Substantia nigra (tissue), 51 donors: ENCODE measurements at places on chromosomes 1 and 21.

DNA sequence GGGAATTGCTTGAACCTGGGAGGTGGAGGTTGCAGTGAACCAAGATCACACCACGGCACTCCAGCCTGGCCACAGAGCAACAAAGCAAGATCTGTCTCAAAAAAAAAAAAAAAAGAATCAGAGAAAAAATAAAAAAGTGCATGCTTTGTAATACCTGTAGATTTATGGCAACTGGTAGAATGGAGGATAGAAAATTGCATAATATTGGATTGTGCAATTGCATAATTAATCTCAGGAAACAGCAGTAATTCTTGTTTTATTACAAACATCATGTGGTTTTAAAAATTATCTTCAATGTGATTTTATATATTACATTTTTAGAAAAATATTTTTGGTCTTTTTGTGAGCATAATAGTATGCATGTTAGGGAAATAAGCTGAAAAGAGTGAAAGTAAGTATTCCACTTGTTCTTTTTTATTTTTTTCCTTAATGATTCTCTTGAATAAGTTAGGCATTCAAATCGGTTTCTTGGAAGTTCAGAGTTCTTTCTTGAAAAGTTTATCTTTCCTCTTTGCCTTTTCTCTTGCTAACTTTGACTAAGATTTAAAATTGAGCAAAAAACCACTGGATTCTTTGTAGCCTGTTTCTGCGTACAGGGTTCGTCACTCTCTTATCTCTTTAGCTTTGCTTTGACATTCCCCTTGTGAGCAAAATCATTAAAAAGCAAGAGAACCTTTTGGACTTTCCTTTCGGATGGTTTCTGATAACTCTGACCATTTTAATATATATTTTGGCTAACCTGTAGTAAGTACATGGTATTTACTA, 127.5 kb upstream of the ADAMTS5 start:
- DNase-seq: no peak

GRCh38 chr1:88472714-88473113, 211.4 kb upstream of the PKN2 start:
- no peak for DNase-seq

GRCh38 chr1:81549588-81550127, 251.1 kb upstream of the ADGRL2 start:
- DNase-seq: no peak

DNA sequence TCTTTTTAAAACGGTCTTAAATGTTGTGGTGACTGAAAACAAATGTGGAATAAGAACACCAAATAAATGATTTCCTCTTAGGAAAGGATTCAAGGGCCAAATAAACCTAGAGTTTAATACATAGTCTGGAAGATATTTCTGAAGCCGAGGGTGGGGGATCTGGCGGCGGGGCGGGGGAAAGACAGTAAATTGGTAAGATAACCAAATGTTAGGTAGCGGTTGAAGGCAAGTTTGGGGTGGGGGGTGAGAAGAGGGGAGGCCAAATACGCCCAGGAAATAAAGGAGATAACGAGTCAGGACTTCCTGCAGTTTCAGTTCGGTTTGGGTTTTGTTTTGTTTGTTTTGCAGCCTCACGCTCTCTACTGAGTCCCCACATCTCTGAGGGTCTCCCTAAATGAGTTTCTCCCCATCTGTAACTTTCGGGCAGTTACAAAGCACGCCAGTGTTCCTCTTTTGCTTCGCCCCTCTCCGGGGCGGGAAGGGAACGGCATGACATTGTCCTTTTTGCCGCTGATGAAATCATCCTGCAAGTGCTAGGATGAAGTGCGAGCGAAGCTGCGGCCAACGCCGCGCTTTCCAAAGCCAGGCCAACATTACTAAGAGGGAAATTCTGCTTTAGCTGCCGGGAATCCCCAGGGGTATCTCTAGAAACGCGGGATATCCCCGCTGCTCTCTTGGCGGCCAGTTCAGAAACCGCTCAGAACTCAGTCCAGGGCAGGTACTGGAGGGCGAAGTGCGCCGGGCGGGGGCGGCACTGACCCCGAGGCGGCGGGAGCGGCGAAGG, 844 bp downstream of the NIBAN1 start:
- DNase-seq: no peak

DNA sequence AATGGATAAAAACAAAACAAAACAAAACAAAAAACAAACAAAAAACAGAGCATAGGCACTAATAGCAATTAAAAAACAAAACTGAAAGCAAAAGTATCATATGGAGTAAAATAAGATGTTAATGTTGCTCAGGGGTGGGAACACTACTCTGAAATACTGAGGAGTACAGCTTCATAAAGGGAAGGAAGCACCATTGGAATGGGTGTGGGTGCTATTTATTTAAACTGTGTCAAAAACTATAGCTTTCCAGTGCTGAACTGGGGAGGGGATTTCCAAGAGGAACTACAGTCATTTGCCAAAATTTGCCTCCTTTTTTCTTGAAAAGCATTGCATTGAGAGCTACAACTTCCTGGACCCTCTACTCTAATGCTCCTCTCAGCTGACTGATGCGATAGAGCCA, 40.0 kb downstream of the SPTA1 start:
- no peak for DNase-seq

GRCh38 chr1:235060607-235061470, 67.8 kb downstream of the TOMM20 start:
- no peak for DNase-seq

DNA sequence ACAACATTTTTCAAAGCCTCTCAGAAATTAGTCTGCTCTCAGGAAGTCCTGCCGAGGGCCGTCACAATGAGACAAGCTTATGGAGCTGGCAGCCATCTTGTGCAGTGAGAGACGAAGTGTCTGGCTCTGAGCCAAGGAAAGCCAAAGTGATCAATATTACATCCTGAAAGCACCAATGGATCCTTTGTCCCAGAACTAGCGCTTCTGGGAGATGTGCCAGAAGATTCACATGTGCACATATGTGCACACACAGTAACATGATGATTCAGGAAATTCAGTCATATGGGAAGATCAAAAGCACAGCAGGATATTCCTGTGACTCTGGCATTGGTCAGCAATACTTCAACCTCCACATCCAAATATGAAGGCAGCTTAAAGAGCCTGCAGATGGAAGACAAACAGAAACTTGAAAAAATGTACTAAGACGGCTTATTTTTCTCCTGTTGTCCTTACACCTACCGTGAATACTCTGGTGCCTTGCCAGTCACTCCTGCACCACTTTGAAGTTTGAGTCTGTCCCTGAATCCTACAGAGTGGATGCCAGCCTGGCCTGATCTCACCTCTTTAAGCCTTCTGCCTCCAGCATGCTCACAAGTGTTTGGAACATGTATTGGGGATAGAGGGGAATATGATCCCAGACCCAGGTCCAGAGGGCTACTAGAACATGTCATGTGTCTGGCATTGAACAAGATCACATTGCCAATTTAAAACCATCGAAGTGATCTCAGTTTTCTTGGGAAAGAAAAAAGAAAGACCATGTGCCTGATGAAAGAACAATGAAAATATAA, 44.5 kb upstream of the PRRX1 start:
- DNase-seq: no peak

DNA sequence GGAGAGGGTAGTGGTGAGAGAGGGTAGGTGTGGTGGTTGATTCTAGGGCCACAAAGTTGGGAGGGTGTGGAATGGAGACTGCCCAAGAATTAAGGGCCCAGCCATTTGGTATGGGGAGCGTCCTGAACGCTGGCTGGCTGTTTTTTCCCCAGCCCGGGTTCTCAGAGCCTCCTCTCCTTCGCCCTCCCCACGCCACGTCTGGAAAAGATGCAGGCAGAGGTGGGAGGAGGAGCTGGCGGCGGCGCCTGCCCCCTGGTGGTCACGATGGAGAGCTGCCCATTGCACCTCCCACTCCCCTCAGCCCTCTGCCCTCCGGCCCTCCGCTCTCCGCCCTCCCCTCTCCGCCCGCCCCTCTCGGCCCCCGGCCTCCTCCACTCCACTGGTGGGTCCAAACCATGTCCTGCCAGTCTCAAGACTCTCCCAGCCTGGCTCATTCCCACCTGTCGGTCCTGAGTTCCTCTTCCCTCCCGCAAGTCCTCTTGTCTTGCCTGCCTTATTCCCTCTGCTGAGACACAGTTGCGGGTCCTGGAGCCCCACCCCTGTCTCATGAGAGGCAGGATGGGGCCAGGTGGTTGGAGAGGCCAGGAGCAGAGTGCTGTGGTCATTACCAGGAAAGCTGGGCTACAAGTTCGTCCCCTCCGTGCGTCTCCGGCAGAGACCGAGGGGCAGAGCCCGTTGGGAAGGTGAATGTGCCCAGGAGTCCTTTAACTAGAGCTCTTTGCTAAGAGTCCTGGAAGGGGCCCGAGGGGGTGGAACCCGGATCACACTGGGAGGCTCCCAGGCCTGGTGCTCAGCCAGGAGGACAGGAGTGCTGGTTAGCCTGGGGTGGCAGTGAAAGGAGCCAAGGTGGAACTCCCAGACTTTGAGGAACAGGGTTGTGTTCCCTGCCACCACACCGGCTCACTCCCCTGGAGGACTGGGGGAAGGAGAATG, 22.6 kb downstream of the ETNK2 start:
- peak; percentile 29 for DNase-seq

DNA sequence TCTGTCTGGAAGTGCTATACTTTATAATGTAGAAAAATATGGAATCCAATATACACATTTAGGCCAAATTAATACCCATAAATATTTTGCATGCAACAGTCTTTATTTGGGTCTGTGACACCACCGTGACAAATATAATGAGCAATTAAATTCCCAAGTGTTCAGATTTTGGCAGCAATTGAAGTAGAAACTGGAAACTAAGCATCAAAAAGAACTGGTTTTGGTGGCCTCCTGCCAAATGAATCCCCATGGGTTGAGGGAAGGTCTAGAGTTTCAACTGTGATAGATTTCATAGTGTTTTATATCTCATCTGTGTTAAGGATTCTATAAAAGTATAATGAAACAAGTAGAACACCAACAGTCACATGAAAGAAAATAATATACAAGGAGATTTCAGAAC, 88.4 kb downstream of the DPYD start:
- no peak for DNase-seq

DNA sequence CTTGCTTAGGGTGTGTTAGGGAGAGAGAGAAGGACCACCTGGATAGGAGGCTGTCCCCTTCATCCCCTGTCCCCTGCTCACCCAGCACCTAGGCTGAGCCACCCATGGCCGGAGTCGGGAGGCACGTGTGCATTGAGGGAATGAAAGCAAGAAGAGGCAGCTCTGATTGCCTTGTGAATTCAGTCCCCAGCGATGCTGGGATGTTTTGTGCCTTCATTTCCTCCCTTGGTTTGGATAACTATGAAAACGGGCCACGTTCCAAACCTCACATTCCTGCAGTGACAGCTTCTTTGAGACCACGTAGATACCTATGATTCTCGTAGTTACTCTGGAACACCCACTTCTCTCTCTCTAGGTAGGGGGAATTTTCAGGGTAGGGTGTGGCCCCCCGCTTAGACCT, 67.1 kb downstream of the MAN1C1 start:
- DNase-seq: no peak

DNA sequence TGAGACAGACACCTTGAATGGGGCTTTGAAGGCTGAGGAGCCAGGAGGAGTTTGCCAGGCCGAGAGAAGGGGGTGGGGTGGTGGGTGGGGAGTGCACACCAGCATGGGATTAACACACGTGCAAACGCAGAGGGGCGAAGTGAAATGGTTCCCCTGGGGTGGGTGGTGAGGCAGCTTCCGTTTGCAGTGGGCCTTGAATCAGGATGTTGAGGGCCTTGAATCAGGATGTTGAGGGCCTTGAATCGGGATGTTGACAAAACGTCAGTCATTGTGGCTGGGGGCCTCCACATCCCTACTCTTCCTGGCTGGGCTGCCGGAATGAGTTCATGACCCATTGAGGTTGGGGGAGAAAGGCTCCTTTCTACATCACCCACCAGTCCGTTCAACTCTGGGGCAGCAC, 16.6 kb downstream of the LDLRAP1 start:
- DNase-seq: no peak

DNA sequence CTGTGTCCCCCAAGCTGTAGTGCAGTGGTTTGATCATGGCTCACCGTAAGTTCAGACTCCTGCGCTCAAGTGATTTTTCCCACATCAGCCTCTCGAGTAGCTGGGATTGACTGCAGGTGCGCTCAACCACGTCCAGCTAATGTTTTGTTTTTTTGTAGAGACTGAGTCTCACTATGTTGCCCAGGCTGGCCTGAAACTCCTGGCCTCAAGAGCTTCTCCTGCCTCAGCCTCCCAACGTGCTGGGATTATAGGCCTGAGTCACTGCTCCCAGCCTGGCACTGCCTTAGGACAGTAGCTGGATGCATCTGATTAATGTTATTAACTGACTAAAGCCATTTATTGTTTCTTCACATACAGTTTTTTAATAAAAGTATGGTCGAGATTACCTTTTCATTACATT, 40.2 kb downstream of the RNF11 start:
- DNase-seq: no peak

DNA sequence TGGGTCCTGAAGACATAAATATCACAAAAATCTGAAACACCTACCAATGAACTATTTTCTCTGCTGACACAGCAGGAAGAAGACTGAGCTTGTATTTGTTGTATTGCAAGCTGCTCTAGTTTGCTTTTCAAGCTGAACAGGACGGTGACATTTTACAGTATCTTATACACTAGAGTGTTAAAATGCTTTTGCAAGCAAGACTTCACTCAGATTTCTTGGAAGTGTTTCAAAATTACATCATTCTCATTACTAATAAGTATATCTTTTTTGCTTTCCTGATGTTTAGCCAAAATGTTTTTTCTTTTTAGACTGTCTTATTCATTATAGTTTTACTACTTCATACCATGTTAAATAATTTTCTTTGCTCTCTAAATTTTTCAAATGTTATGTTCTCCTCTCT, 427.1 kb upstream of the CXADR start:
- DNase-seq: no peak

GRCh38 chr1:106995970-106996369, 60.5 kb upstream of the PRMT6 start:
- no peak for DNase-seq
